Spleen (tissue), 13 donors: ENCODE measurements at places on chromosomes 13 and 19.

GRCh38 chr13:28475916-28476725, 18.8 kb downstream of the FLT1 start:
- DNase-seq: no peak

DNA sequence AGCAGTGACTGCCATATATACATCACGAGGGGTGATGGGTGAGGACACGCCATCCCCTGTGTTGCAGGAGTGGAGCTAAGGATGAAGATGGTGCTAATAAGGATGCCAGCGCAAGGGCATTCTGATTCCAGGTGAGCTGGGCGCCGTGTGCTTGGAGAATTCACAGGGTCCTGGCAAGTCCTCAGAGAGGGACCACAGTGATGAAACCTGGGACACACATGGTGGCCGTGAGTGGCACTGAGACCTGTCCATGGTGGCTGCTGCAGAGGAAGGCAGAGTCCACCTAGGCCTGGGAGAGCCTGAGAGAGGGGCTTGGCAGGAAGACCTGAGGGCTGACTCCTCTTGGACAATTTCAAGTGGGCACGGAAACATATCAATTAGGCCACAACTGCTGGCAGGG, 65.2 kb downstream of the RFX2 start:
- DNase-seq: no peak

- DNase-seq: no peak
Observed at GRCh38 chr13:22099585-22099984, 428.7 kb downstream of the FGF9 start.

DNA sequence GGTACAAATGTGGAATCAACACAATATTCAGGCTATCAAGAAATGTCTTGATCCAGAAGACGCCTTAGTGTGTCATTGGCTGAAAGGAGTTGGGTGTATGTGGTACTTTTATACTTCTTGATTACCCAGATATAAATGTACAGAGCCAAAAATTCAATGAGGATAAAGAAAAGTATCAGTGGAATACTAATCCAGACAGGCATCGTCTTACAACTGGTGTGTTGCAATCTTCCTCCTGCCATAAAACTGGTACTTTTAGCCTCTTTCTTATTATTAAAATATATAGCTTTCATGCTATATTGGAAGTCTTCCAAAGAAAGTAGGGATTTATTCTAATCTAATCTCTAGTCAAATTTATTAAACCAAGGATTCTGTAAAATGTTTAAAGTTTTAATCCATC, 388.6 kb upstream of the MIR17HG start:
- DNase-seq: no peak
